ENCODE measurements at places on chromosomes 4 and X.

GRCh38 chr4:138977524-138977923 is 38.1 kb upstream of the NOCT start:
- DNase-seq = no peak

DNA sequence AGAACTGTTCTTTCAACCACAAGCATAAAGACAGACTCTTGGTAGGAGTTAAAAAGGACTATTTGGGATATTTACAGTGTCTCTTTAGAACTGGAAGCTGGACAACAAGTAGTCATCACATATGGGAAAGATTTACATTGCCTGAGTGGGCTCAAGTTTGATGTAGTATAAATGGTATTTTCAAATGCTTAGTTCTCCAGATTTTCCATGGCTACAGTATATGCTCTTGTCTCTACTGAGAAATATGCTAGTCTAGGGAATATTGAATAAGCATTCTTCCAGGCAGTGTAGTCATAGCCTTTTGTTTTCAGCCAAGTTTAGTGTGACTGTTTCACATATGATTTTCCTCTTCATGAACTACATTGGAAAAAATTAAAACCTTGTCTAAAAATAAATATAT is 315.6 kb downstream of the ARHGAP24 start:
- DNase-seq = no peak

- DNase-seq = no peak
These were observed 14.3 kb downstream of the FGFR3 start for GRCh38 chr4:1807332-1807777.

GRCh38 chr4:48588230-48589097 is 98.4 kb downstream of the ZAR1 start:
- DNase-seq = no peak

GRCh38 chr4:154622598-154622997 is 10.1 kb upstream of the FGG start:
- no peak for DNase-seq

GRCh38 chrX:47191331-47191730 is 2.3 kb upstream of the UBA1 start:
- no peak for DNase-seq

GRCh38 chr4:151184523-151185458 is 85.4 kb downstream of the RPS3A start:
- DNase-seq = no peak

DNA sequence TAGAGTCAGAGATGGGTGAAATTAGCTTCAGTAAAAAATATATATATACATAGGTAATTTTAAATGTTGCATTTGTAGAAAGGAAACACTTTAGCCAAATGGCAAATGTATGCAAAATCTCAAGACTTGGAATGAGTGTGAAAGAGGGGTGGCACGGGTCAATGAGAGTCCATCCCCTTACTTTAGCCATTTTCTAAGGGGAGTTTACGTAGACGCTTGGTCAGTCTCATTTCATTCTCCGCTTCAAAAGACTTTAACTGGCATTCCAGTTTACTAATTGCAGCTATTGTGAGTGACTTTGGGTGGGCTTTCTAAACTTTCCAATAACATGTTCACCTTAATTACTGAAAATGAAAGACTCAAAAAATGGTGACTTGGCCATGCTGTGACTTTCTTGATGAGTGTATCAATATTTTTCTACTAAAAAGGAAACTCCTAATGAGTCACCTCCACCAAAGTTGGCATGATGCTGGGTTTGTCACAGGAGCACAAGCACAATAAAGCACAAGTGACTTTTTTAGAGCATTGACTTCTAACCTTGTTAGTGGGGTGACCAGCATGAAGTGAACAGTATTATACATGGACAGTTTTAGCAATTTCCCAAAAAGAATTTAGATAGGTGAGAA is 356.0 kb upstream of the RASGEF1B start:
- no peak for DNase-seq

DNA sequence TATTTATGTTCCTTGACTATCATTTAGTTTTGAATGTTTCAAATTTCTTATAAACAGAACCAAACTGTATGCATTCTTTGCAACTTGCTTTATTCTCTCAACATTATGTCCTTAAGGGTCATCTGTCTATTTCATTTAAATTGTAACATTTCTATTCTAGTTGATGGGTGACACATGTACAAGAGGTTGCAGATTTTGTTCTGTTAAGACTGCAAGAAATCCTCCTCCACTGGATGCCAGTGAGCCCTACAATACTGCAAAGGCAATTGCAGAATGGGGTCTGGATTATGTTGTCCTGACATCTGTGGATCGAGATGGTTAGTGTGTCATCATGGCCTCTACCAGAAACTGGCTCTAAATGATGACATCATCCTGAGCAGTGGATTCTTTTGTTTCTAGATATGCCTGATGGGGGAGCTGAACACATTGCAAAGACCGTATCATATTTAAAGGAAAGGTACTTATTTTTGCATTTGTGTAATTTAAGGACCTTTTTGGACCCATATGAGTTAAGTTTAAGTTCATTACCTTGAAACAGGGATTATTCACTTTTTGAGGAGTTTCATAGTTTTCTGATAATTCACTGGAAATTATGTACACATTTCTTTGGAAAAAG is 6.1 kb downstream of the LIAS start:
- no peak for DNase-seq

GRCh38 chr4:179447308-179447707 is 2005.1 kb upstream of the AGA start:
- no peak for DNase-seq

GRCh38 chrX:11434607-11435006 is 141.4 kb downstream of the AMELX start:
- no peak for DNase-seq

GRCh38 chr4:56187688-56188087 is 199.6 kb downstream of the AASDH start:
- no peak for DNase-seq

DNA sequence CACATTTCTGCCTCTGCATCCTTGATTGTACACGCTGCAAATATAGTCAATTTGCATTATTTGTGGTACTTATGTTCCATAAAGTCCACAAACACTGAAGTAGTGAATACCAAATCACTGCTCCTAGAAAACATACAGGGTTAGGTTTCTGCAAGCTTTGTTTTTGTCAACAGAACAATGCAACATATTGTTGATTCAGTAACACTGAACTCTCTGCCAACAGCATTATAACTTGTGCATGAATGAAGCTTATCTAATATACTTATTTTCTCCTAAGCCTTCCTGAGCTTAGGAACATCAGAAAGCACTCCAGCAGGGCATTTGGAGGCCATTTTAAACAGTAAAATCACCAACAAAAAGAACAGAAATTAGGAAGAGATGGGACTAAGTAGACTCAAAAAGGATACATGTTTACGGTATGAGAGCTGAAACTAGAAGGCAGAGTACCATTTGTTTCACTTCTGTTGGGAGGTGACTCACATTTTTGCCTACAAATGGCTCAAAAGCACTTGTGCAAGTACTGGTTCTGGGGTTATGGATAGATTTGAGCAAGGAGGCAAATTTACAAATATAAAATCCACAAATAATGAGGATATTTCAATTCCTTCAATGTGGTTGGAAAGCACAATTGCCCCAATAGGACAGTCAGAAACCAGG is 14.1 kb downstream of the COX18 start:
- no peak for DNase-seq

GRCh38 chr4:25343671-25344070 is 31.1 kb downstream of the ZCCHC4 start:
- DNase-seq = no peak

- no peak for DNase-seq
These were observed 175.4 kb upstream of the PGRMC2 start for GRCh38 chr4:128463006-128463405.

- no peak for DNase-seq
These were observed 28.5 kb downstream of the SLC25A4 start for GRCh38 chr4:185171373-185172071.

DNA sequence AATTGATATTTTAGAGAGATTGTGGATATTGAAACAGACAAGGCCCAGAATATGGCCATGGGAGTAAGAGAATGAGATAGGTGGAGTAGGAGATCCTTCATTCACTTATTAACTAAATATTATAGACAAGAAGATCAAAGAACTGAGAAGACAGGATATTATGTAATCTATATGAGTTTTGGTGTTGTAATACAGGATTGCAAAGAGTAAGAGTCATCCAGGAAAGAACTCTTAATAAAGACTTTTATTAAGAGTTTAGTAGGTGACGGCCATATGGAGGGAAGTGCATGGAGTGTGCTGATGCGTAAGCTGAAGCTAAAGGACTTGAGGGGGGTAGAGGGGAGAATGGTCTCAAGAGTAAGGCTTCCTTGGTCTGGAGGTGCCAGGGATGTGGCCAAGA is 153.7 kb downstream of the VEGFC start:
- DNase-seq = no peak

DNA sequence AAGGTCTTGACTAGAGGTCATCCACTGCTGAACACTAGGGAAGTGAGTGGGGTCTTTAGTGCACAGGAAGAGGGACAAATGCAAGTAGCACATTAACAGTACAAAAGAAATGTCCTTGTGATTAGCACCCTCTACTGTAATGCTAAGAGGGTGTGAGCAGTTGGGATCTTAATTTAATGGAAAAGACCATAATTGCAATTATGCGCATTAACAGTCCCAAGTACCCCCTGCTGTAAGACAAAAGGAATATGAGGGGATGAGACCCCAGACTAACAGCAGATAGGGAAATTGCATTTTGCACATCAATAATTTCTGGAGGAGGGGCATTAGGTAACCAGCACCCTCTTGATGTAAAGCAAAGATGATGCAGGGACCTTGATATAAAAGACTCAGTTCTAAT is 285.0 kb downstream of the CHIC1 start:
- no peak for DNase-seq

GRCh38 chrX:41718481-41719235 is 5.3 kb upstream of the GPR82 start:
- DNase-seq = no peak

- DNase-seq = no peak
These were observed 113.3 kb upstream of the OTUD4 start for GRCh38 chr4:145293658-145294057.

DNA sequence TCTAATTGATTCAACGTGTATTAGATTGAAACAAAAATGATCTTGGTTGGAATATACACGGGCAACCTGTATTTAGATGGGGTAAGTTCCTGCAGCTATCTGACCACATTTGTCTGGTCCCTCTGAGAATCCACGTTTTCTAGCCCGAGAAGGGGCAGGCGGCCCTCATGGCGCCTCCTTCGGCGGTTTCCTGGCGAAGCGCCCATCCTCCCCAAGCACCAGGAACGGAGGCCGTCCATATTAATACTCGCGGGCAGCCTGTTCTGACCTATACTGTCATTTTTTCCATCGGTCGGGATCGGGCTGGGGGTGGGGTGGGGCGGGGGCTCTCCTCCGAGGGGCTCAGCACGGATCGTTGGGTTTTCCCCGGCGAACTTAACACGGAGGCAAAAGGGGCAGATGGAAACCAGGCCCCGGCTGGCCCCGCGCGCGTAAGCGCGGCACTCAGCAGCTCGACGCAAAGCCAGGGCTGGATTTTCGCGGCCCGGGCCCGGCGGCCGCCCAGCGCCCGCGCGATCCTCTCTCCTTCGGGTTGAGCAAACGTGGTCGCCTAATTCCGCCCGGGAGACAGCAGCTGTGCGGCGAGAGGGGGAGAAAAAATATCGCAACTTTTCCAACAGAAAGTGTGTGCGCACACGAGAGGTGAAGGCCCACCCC is 77.2 kb upstream of the BCOR start:
- no peak for DNase-seq

DNA sequence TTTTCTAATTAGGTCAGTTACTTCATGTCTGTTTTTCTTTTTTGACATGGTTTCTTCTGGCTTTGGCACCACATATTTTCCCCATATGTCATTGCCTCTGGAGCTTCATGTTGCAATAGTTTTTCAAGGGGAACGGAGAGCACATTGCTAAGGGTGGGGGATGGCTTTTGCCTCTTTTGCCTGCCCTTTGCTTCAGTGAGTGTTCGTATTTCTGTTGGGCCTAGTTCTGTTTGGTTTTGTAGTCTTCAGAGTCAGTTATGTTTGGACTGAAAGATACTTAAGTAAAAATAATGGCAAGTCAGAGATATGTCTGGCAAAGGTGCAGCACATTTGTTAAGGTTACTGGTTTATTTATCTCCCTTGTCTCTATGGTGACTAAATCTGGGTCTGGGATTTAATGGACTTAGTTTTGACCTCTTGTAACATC is 29.1 kb downstream of the FHL1 start:
- no peak for DNase-seq

- DNase-seq = no peak
These were observed 280.5 kb downstream of the FBXW7 start for GRCh38 chr4:152255437-152255836.

GRCh38 chr4:13558881-13559280 is 14.6 kb upstream of the NKX3-2 start:
- DNase-seq = no peak

DNA sequence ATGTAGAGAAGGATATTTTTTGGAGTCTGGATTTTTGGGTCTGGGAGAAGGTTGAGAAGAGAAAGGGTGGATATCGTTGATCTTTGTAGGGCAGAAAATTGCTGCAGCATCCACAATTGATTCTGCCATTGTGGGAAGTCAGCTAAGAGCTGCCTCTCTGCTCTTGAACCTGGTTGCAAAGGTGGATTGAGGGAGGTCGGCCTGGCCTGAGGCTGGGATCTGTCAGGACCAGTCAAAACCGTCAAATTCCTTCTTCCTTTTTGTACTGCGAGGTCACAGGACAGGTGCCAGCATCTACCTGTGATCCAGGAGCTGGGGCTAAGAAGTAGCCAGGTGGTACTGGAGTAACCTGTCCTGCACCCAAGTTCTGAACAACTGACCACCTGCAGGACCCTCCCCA is 93.7 kb downstream of the SHOX start:
- no peak for DNase-seq

GRCh38 chr4:56786955-56787354 is 34.5 kb downstream of the SPINK2 start:
- DNase-seq = no peak

- DNase-seq = no peak
These were observed 4.3 kb upstream of the RPS3A start for GRCh38 chr4:151095142-151095541.

GRCh38 chr4:48909697-48910096 is 3.1 kb upstream of the OCIAD2 start:
- no peak for DNase-seq

DNA sequence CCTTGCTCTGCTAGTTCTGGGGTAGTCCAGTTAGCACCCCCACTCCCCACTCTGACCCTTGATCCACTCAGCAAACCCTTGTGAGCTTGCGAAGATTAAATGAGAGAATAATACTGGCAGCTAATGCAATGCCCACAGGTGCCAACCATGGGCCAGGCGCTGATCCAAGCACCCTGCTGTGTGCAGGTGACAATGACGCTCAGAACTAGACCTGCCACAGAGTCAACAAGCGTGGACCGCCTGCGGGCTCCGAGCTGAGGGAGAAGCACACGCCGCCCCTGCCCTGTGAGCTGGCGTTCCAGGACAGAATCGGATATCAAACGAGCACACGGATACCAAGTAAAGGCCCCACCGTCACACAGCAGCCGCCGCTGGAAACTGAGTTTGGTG is 129.2 kb downstream of the FAM53A start:
- no peak for DNase-seq

GRCh38 chrX:41499984-41500383 is 52.8 kb downstream of the NYX start:
- DNase-seq = no peak

GRCh38 chr4:104811727-104812126 is 317.0 kb upstream of the CXXC4 start:
- DNase-seq = no peak

Data from SIG-M5 (cell line).